Stimulated activated CD8-positive, alpha-beta memory T cell treated with anti-CD3 and anti-CD28 coated beads, Interleukin-7, amount 100 ng/mL, for 24 hours (primary cell): ENCODE measurements at places on chromosomes 7 and 10.

- DNase-seq, result no peak
These were observed 3.9 kb upstream of the COL17A1 start for GRCh38 chr10:104089621-104090020.

DNA sequence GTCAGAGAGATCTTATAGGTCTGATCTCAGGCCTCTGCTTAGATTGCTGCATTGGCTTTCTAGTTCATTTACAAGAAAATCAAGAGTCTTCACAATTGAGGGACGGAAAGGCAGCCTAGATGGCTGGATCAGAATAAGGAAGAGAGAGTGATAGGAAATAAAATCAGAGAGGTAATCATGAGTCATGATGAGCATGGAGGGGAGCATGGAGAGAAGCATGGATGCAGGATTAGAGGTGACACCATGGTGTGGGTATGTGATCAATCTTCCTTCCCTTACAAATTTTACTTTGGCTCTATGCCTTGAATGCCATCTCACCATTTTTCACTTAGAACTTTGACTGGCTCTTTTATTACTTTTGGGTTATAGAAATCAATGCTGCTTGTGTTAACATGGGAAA is 1.4 kb downstream of the BCCIP start:
- DNase-seq, result no peak

DNA sequence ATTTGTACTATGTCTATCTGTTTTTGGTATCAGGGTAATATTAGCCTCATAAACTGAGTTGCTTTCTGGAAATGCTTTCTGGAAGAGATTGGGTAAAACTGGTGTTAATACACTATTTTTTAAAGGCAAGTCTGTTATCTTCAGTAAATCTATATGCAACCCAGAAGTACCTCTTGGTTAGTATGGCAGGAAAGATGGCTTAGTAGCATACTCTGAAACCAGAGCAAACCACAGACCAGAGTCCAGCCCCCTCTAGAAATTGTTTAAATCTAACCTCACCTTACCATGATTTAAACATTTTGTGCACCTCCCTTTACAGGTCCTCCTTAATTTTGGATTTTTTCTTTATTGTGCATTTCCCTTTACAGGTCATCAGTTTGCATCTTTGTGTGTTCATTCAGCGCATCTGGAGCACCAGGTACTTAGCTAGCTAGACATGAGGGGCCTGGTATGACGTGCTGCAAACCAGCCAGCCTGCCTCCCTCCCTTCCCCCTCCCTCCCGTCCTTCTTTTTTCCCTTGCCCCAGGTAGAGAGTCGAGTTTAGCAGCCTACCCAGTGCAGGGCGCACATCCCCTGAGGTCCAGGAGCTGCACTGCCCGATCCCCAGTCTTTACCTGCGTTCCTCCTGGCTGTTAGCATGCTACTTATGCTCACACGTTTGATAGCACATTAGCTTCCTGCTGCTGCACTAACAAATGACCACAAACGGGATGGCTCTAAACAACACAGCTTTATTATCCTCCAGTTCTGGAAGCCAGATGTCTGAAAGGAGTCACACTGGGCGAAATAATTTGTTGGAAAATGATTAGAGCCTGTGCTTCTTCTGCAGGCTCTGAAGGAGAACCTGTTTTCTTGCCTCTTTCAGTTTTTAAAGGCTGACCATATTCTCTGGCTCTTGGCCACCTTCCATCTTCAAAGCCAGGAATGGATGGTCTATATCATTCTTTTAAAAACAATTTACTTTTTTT is 299.9 kb upstream of the HABP2 start:
- DNase-seq, result no peak

- DNase-seq, result no peak
These were observed 7.2 kb upstream of the SRI start for GRCh38 chr7:88226886-88227516.

GRCh38 chr10:130557181-130557845 is 421.1 kb downstream of the GLRX3 start:
- DNase-seq, result no peak

DNA sequence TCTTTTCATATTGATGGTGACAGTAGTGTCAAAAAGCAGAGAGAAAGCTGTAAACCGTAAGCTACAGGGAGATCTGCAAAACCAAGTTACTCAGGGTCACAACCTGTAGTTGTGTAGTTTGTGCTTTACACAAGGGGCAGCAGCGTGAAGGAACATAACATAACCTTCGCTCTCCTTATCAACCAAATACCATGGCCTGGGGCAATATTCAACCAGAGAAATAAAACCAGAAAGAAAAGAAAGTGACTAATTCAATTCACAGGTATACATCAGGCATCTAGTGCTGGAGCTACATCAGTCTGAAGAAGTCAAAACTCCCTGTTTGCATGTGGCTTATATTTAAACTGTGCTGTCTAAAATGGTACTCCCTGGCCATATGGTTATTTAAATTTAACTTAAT is 224.3 kb downstream of the TWIST1 start:
- no peak for DNase-seq

DNA sequence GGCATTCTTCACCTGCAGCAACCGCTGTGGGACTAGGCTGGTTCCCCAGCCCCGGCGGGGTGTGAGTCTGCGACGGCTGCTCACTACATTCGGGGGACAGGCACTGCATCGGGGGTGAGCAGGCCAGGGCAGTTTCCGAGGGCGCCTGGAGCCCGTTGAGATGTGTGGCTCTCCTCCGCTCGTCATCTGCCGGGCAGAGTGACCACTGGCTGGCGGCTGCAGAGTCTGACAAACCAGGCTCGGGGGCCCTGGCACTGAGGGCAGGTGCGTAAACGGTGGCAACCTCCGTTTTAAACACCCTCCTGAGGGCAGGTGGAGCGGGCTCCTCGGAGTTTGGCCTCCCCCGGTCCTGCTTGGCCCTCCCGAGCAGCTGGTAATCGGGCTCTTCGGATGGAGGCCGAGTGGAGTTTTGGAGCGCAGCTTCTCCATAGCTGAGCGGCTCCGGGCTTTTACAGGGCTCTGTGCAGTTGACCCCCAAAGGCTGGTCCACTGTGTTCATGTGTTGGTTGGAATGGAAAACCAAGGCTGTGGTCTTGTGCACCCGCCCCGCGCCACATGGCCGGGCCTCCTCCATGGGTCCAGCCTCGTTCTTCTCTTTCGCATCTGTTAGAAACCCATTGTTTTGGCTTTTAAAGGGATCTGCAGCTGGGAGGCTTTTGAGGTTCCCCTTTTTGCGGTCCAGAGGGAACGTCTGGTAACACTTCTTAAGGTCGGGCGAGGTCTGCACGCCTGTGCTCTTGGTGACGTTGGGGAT is 20.9 kb downstream of the INSYN2A start:
- DNase-seq, result no peak

- no peak for DNase-seq
These were observed 5.9 kb upstream of the IFIT1B start for GRCh38 chr10:89371987-89372386.

DNA sequence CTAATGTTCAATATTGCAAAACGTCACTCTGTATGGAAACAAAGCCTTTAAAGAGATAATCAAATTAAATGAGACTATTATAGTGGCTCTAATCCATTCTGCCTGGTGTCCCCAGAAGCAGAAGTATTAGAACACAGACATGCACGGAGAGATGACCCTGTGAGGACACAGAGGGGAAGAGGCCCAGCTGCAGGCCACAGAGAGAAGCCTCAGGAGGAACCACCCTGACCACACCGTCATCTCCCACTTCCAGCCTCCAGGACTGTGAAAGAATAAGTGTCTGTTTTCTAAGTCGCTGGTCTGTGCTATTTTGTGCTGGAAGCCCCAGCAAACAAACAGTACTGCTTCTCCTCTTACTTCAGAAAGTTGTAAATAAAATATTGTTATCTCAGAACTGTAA is 283.5 kb upstream of the ADARB2 start:
- no peak for DNase-seq

DNA sequence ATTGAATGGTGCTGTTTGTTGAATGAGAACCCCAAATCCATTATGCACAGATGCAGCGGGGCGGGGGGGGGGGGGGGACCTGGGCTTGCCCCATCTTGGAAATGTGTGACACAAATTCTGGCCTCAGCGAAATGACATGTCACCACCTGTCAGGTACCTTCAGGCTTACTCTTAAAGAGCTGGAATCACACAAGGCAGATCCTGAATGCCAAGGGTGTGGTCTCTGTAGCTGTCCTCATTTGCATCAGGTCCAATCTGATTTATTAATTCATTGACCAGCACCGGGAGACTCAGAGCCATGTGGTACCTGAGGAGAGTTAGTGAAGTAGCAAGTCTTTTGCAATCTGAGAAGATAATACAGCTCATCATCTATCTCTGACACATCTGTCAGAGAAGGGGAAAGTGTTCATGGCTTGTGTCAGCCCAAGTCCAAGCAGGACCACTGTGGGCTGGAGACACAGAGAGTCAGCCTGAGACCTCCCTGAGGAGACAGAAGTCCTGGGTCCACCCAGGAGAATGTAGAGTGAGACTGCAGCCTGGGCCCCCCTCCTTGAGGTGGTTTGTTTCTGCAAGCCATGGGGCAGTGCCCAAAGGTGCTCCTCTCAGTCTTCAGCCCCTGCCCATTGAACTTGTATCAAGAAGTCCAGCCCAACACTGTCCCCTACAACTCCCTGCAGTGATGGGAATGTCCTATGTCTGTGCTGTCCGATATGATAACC is 46.7 kb downstream of the ADCYAP1R1 start:
- no peak for DNase-seq

DNA sequence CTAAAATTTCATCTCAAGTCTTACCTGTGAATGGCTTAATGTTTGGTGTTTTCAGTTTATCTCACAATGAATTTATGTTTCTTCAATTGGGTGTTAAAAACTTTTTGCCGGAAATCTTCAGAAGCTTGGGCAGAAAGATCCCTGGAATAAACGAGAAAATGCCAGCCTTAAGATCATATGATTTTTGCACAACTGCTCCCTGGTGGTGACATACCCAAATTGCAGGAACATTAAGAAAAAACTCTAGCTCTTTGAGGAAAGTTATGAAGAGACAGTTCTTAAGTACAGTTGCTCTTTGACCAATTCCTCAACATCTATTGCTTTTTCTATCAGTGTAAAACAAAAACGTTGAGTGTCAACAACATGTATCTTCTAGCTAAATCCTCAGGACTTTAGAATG is 48.2 kb upstream of the CREB5 start:
- DNase-seq, result no peak

DNA sequence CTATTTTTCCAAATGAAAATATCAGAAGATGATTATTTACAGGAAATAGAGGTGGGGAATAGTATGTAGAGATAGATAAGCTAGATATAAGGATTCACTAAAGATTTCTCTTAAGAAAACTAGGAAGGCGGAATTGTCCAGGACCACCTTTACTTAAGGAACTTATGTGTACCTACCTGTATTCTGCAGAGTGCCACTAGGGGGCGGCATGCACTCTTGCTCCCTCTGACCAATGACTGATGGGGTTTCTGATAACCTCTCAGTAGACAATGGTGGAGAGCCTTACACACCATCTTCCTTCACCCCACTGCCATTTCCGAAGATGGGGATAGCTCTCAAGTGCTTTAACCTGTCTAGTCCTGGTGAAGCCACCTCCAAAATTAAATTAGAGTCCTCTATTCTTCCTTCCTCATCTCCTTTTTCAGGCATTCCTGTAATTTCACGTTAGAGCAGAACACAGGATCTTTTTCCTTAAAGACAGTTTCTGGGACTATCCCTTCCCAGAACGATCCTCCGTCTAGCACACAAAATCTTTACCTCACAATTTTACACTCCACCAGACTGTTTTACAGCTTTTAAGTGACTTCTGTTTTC is 453.1 kb downstream of the SORCS1 start:
- DNase-seq, result no peak

GRCh38 chr7:96998333-96998732 is 7.0 kb upstream of the DLX6 start:
- DNase-seq, result no peak

- DNase-seq, result no peak
These were observed 422.6 kb upstream of the NUPR2 start for GRCh38 chr7:56538541-56539429.

DNA sequence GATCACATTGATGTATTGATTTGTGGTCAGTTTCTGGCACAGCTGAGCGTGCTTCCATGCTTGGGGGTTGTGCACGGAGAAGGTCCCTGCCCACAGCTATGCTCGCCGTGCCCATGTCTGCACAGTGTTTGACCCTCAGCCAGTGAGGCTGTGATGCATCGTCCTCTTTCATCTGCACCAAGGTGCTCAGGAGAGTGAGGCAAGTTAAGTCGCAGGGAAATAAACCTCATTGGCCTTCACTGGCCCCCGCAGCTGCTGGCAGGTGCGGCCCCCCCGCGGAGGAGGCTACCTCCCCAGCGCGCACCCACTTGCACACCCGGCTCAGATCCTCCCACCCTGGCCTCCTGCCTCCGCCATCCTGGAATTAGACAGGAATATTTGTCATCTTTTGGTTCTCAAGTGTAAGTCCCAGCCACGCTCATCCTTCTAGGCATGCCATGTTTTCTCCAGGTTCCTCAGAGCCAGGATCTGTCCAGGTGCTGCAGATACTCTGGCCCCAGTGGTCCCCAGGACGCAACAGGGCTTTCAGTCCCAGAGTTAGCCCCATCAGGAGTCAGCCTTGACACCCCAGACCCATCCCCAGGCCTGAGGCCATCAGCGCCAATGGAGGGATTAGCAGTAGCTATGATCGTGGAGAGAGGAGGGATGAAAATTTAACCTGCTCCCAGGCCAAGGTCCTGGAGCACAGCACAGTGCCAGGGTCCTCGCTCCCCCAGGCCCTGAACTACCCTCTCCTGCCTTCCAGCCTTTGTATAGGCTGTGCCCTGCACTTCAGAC is 93.7 kb downstream of the OAT start:
- no peak for DNase-seq

- DNase-seq, result no peak
These were observed 3.9 kb downstream of the HMX3 start for GRCh38 chr10:123139521-123140163.

DNA sequence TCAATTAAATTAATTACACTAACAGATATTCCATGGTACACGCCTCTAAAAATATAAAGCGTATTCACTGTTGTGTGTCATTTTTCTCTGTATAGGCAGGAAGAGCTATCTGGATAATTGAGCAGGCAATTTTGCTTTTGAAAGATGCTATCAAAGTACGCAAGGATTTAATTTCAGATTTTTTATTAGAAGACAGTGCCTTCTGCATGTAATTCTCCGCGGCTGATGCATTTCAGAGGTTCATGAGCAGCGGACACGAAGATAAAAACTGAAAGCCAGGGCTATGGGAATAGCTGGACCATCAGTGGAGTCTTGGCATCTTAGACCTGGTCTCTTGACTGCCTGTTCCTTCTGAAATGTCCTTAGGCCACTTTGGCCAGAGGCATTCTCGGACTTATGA is 35.7 kb upstream of the SDK1 start:
- no peak for DNase-seq
